ENCODE measurements at places on chromosomes 6 and 20.

DNA sequence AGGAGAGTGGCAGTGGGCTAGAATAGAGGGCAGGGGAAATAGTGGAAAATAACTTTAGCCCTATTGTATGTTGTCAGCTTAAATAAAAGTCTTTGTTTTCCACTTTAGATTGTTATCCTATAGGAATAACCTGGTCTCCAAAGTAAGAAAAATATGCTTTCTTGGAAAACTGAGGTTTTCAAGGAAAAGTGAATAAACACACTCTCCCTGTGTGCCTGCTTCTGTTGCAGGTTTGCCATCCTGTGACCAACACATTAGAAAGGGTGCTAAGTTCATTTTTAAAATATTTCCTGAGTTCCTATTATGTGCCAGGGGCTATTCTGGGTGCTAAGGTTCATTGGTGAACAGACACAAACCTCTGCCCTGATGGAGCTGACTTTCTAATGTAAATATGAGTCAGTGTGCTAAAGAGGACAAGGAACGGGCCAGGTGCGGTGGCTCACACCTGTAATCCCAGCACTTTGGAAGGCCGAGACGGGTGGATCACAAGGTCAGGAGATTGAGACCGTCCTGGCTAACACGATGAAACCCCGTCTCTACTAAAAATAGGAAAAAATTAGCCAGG is 23.5 kb downstream of the BICRAL start:
- DNase-seq, result no peak

- peak; percentile 50 for DNase-seq
Measured at GRCh38 chr6:147390909-147391536, 117.5 kb upstream of the SAMD5 start.

GRCh38 chr6:160030103-160030502 is 61.2 kb downstream of the IGF2R start:
- DNase-seq, result no peak

DNA sequence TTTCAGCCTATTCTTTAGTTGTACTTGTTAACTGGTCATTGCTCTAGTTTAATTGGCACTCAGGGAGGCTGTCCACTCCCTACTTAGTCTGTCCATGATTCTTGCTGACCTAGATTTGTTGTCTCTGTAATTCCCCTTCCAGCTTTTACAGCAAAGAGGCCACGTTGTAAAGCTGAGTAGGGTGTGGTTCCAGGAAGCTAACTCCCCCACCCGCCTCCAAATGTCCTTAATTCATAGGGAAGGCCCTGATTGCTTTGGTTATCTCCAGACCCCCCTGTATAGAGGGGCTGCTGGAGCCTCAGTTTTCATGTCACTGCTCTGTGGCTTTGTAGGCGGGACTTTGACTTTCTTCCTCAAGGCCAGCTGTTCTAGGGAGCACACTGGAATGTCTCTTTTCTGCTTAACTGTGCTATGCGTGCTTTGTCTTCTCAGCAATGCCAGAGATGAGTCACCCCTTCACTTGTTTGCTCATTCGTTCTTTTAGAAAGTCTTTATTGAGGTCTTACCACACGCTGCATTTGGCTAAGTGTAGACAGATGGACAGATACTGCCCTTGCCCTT is 175.1 kb upstream of the JAG1 start:
- DNase-seq, result no peak

GRCh38 chr20:33765099-33765498 is 33.3 kb downstream of the ZNF341 start:
- no peak for DNase-seq

- DNase-seq, result no peak
Measured at GRCh38 chr6:89462503-89462902, 29.6 kb downstream of the ANKRD6 start.

GRCh38 chr20:54197621-54198604 is 10.0 kb upstream of the PFDN4 start:
- no peak for DNase-seq

DNA sequence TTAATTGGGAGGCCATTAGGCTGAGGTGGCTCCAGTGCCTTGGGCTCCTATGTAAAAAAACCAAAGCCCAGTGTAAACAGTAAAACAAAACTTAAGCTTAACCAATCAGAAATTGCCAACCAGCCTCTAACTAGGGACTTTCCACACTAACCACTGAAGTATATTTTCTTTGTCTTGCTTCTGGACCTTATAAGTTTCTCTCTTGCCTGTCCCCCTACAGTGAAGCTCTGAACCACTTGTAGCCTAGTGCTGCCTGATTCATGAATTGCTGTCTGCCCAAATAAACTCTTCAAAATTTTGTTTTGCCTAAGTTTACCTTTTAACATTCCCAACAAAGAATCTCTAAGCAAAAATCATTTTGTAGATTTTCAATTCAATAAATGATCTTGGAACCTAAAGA is 28.2 kb downstream of the POPDC3 start:
- DNase-seq, result no peak

DNA sequence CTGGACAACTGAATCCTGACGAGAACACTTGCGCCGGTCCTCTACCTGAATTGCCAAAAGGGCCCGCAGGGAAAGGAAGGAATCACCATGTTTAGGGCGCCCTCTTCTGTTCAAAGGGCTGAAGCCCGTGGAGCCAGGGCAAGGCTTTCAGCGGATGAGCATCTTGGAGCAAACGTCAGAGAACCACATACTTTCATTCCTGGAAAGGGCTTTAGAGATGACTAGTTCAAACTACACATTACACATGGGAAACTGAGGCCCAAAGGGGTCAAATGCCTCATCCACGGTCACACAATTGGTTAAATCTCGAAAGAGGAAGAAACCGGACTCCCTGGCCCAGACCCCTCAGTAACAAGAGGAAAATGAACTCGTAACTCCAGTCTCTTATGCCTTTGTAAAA is 11.5 kb upstream of the ZNF133 start:
- peak; percentile 75 for DNase-seq

- no peak for DNase-seq
Measured at GRCh38 chr20:53657732-53658131, 64.1 kb upstream of the ZNF217 start.

- peak; percentile 89 for DNase-seq
Measured at GRCh38 chr20:64083378-64083803, 807 bp downstream of the LKAAEAR1 start.

DNA sequence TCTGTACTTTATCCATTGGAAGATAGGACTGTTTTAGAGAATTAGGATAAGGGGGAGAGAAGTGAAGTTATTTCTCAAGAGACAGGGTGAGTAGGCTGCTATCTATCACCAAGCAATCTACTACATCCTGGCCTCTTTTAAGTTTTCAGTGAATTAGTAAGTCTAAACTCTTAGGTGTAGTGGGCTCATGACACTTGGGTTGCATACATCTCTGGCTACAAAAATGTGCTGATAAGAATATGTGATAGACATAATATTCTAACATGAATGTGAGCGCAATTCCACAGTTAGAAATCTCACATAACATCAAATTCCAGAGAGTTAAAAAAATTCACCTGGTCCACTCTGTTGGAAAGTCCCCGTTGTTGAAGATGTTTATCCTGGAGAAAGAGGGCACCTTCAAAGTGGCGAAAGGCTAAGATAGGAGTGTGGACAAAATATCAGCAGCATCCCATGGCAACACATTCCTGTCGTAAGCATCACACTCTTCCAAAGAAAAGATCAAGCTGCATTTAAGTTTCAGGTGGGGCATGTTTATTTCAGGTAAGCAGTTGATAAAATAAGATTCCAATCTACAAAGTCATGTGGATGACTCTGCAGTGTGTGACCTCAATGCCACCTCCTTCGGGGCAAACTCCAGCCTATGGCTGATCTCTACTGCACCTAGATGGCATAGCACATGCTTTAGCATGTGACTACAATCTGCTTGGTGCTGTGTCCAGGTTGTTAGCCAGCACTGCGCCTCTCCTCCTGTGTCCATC is 111.7 kb upstream of the NEDD9 start:
- DNase-seq, result no peak

DNA sequence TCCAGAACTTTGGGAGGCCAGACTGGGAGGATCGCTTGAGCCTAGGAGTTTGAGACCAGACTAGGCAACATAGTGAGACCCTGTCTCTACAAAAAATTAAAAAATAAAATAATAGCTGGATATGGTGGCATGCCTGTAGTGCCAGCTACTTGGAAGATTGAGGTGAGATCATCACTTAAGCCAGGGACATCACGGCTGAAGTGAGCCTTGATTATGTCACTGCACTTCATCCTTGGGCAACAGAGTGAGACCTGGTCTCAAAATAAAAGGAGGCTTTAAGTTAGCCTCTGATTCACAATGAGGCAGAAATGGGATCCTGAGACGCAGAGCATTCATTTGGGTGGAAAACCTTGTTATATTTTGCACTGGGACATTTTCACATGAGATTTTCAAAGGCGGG is 57.0 kb downstream of the TULP4 start:
- no peak for DNase-seq

DNA sequence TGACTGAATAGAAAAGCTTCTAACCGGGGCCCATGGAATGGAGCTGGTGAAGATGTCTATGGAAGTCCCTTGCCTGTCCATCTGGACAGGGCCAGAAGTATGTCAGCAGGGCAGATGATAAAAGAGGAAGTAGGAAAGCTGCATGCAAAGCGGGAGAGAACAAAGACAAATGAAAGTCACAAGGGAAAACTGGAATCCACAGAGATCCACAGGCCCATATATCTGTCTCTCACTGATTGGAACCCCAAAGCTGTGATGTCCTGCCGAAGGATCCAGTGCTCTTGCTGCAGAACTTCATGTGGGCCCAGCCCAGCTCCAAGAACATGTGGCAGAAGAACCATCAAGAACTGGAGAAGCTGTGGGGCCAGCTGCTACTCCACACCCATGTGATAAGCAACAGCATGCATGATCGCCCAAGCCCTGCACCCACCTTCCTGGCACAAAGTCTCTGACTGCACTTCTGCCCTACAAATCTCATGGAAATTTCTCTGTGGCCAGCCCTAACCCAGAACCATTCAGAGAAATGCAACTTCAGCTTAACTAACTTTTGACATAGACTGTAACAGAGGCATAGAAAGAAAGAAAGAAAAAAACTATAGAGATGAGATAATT is 716.0 kb downstream of the KIF16B start:
- DNase-seq, result no peak

GRCh38 chr20:53872561-53873229 is 197.7 kb downstream of the BCAS1 start:
- no peak for DNase-seq

- no peak for DNase-seq
Measured at GRCh38 chr6:14488180-14488579, 370.6 kb downstream of the CD83 start.

DNA sequence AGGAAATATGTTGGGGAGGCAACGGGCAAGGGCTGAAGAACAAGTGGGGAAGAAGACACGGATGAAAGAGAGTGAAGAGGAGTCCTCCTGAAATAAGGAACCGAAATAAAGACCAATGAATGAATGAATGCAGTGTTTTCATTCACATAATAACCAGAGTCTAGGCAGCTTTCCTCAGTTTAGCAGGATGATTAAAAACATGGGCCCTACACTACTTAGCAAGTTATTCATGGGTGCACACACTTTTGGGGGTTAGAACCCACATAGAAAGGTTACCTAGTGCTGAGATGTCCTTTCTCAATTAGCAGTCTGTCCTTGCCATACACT is 5.9 kb upstream of the FUCA2 start:
- DNase-seq, result no peak

DNA sequence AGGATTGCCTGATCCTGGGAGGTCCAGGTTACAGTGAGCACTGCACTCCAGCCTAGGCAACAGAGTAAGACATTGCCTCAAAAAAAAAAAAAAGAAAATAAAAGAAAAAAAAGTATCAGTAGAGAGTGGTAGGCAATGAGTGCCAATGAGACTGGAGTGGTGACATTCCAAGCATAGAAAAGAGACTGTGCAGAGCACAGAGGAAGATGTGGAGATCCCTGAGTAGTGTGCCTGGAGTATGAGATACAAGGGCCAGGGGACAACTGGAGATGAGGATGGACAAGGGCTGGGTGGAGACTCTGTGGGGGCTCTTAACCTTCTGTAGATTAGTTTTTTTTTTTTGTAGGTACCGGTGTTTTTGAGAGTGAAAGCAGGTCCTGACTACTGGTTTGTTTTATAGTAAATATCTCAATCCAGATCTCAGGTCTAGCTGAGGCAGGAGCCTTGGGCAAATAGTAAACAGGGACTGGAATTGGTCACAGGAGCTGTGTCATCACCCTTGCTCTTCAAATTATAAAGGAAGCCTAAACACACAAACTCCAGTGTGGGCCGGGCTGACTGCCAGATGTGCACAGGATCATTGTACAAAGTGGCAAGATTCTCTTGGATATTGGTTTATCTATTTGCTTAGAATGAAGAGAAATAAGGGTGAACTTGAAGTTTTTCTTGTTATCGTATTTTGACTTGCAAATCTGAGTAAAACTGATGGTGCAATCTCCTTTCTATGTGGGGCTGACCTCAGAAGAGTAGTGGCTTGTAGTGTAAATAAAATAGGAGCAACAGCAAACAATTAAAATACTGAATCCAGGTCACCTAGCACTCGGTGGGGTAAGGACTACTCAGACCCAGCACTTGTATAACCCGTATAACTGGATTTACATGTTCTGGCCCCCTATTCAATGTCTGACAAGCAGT is 144.9 kb downstream of the SOX4 start:
- DNase-seq, result peak; percentile 13

DNA sequence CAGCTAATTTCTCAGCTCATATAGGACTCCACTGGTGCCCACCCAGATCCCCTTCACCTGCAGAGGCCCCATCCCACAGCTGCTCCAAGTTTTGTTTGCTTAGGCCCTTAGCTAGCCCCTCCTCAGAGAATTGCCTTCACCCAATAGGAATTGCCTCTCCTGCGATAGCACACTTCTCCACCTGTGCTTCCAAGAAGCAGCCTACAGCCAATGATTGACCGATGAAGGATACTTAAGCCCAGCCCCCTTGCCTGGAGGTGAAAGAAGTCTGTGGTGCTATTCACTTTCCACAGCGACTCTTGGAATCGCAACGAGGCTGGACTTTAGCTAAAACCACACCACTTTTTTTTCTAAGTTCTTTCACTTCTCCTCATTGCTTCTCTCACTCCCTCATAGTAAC is 353.2 kb upstream of the BTBD3 start:
- no peak for DNase-seq

- DNase-seq, result peak; percentile 8
Measured at GRCh38 chr6:32046450-32047083, 8.4 kb downstream of the CYP21A2 start.

- DNase-seq, result no peak
Measured at GRCh38 chr6:97081010-97081590, 156.6 kb downstream of the KLHL32 start.

- peak; percentile 54 for DNase-seq
Measured at GRCh38 chr6:108562503-108562993, 1.8 kb downstream of the FOXO3 start.

GRCh38 chr6:75044846-75045245 is 161.0 kb downstream of the COL12A1 start:
- no peak for DNase-seq

DNA sequence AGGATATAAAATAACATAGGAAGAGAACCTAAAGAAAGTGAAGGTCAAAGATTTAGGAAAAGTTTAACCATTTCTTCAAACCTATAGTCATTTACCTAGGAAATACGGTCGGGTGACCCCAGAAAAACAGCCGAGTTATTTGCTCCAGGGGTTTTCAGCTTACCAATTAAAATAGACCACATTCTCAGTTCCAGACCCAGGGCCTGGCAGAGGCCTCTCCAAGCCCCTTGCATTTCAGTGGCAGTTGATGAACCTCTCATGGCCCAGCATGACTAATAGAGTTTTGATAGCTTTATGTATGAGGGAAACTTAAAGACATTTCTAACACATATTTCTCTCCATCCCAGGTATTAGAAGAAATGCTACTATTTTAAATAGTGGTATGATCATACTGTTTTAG is 113.5 kb downstream of the OGFRL1 start:
- DNase-seq, result no peak

- DNase-seq, result no peak
Measured at GRCh38 chr20:63563225-63563935, 9.4 kb downstream of the FNDC11 start.

GRCh38 chr6:30709101-30709868 is 7.8 kb downstream of the MDC1 start:
- DNase-seq, result no peak

GRCh38 chr6:25608558-25609174 is 43.3 kb upstream of the SCGN start:
- DNase-seq, result no peak
